ENCODE measurements at places on chromosomes 2 and 18.

- no peak for DNase-seq
These were observed 259.8 kb downstream of the PHLPP1 start for GRCh38 chr18:62974928-62975675.

GRCh38 chr2:148561389-148561788, 83.2 kb upstream of the EPC2 start:
- DNase-seq = no peak

DNA sequence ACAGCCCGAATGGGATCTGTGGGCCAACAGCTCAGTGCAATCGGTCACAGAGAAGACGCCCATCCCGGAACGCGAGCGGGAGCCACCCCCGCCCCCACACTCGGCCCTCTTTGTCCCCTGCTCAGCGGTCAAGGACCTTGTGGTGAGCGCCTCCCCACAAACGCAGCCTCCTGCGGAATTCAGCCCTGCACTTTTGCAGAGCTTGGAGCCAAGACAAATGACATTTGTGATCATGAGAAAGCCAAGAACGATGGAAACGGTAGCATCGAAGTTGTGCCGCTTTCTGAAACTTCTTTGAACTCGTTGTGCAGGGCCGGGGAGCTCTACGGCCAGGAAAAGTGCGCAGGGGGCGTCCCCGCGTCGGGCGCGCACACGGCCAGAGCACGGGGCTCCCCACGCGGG, 6.7 kb upstream of the SALL3 start:
- DNase-seq = peak; percentile 40

DNA sequence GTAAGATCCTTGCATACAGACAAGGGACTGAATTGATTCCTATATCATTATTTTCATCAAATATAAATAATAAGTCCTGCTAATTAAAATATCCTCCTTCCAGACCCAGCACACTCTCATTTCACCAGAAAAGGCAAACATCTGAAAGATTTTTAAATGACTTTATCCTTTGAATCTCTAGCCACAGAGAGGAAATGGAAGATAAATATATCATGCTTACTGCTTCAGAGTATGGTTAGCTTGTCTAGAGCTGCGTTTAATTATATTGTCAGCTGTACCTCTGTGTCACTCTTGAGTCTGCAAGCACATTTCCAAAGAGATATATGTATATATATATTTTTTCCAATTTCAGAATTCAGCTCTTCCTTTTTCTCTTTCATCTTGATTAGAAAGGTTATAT, 232.7 kb downstream of the TRIB2 start:
- no peak for DNase-seq

DNA sequence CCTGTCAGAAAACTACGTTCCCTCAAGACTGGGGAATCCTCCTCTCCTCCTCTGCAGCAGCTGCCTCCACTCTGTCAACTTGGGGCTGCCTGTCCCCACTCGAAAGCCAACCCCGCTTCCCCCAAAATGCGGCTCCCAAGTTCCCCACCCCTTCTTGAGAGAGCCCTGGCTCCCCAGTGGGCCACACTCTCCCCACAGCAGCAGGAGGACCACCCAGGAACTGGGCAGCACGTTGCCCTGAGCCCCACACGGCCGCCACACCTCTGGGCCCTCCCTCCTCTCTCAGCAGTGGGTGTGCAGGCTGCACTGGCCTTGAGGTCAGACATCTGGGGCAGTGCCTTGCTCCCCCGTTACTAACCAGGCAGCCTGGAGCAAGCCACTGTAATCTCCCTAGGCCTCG, 9.6 kb upstream of the TEX51 start:
- DNase-seq = no peak

- no peak for DNase-seq
These were observed 64.0 kb downstream of the CCNT2 start for GRCh38 chr2:134982603-134983002.

DNA sequence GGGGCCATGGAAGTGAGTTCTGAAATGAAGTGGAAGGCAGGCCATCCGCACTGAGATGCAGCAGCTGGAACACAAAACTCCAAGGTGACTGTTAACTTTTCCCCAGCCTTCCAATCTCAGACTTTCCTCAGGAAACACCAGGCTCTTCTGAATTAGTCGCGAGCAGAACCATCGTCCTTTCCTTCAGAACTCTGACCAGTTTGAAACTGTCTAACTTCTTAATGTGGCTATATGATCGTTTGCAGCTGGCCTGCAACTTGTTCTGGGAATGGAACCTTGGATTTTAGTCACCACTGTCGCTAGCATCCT, 620 bp upstream of the RPL37A start:
- no peak for DNase-seq

DNA sequence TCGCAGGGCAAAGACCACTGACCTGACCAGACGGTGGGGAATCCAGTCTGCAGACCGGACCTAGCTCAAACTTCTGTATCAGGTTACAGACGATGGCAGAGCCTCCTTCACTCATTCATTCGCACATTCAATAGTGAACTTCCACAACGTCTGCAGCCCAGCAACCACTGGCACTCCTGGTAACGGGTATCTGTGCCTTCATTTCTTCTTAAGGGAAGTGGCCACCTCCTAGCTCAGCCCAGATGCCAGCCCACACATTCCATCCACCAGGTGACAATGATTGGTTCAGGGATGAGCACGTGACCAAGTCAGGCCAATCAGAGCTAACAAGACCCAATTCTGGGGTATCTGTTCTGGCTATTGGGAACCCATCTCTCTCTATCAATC, 15.9 kb upstream of the ARMC9 start:
- DNase-seq = no peak

- no peak for DNase-seq
These were observed 338.0 kb downstream of the EN1 start for GRCh38 chr2:118509319-118510004.

GRCh38 chr2:1825046-1825445, 80.7 kb upstream of the PXDN start:
- DNase-seq = no peak

- DNase-seq = no peak
These were observed 476.8 kb downstream of the ZNF516 start for GRCh38 chr18:76018210-76018609.

GRCh38 chr2:9424447-9425164, 1.2 kb downstream of the CPSF3 start:
- no peak for DNase-seq

DNA sequence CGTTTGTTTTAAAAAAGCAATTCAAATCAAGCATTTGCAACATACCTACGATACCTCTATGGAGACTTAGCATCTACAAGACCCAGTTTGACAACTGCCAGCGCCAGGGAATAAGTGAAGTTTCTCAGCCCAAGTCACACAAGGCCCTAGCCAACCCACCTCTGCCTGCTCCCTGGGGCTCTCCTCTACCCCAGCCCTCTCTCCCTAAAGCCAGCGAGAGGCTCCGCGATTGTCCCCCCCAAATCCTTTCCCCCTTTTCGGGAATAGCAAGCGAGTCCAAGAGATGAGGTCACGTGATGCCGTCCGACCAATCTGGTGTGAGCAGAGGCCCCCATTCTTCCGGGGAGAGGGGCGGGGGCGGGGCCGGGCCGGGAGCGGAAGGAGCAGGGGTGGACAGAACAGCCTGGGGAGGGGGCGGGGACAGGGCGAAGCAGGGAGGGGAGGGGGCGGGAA, 102.2 kb upstream of the RAB6C start:
- peak; percentile 92 for DNase-seq

DNA sequence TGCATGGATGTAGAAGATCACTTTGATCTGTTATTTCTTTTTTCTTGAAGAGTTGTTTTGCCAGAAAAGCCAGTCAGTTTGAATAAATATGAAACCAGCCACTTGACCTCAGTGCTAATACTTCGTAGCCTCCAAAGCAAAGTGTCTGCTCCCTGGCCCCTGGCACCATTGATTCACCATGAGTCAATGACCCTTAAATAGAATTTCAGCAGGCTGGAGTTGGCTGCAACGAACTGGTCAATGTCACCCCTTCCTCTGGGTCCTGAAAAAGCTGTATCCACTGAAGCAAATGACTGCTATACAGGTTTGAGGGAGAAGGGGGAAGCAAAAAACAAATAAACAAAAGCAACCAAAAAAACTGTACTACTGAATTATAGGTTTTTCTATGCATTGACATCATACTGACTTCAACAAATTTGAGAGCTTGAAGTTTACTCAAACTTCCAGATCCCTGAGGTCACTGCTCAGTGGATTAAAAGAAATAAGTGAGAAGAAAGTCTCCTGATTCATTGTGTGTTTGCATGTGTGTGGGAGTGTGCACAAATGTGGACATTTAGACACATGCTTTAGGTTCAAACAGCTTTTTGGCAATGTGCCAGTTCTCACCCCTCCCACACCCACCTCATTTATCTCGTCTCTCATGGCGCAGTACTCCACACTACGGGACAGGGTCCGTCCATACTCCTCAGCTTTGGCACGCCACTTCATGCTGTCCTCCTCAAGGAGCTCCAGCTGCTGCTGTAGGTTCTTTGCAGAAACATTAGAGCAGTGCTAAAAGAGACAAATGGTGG, 58.1 kb upstream of the TTN start:
- no peak for DNase-seq

DNA sequence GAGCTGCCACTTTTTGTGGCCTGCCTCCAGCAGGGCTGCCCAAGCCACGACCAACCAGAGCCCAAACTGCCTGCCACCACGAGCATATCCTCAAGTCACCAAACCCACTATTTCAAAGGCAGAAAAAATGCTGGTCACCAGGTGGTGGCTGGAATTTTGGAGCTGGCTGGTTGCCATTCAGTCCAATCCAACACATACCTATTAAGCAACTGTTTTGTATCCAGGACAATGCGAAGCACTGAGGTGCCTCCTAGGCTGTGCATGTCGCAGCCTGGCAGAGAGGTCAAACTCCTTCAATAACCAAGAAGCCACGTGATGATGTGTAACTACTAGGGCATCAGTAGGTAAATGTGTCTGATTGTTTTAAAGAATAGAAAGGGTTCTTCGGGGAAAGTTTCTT, 108.3 kb upstream of the PPP1CB start:
- DNase-seq = no peak

- DNase-seq = no peak
These were observed 28.1 kb upstream of the HTR2B start for GRCh38 chr2:231152800-231153557.

DNA sequence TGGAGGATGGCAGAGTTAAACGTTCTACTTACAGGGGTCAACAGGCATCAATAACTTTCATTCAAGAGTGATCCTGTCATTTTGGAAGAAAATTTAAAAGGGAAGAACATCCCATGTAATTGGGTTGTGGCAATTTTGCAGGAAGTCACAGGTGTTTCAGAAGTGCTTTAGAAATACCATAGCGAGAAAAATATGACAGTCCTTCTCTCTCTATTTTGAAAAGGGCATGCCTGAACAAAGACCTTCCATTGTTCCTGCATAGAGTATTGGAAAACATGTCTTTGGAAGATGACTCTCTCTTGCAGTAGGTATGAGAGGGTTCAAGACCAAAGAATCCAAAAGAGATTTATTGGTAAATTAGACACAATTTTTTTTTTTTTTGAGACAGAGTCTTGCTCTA, 81.8 kb upstream of the SERTAD2 start:
- no peak for DNase-seq

DNA sequence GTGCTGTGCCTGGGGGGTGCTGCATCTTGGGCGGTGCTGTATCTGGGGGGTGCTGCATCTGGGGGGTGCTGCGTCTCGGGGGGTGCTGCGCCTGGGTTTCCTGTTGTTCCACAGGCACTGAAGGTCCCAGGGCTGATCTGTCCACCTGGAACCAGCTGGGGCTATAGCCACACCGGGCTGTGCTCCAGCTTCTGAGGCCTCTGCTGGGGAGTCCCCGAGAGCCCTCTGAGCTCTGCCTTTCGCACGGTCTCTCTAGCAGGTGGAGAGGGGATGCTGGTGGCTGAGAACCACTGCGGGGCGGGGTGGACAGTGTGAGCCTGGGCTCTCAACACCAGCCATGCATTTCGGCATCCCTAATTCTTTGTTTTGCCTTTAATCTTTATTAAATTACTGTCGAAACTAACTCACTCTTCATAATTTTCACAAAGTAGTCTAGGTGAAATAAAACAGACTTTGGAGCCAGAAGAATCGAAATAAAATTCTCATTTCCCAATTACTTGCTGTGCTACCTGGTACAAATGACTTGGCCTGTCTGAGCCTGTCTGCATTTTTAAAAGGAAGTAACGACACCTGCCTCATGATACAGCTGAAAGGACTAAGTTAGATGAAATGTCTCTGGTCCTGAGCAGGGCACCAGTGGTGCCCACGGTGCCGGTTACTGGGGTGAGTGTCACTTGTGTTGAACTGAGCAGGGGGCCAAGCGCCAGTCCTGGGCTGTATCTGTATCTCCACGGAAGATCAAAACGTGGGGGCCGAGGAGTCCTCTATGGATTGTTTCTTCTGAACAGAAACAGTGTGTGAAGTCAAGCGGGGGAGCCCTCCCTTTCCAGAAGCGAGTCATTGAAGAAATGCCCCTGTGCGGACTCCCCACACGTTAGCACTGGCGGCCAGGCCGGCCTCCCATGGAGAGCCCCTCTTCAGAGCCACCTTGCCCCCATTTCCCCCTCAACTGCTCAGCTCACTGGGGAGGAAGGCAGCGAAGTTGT, 142.0 kb downstream of the ASB1 start:
- no peak for DNase-seq

GRCh38 chr2:24984912-24985311, 13.2 kb upstream of the DNAJC27 start:
- DNase-seq = peak; percentile 64

DNA sequence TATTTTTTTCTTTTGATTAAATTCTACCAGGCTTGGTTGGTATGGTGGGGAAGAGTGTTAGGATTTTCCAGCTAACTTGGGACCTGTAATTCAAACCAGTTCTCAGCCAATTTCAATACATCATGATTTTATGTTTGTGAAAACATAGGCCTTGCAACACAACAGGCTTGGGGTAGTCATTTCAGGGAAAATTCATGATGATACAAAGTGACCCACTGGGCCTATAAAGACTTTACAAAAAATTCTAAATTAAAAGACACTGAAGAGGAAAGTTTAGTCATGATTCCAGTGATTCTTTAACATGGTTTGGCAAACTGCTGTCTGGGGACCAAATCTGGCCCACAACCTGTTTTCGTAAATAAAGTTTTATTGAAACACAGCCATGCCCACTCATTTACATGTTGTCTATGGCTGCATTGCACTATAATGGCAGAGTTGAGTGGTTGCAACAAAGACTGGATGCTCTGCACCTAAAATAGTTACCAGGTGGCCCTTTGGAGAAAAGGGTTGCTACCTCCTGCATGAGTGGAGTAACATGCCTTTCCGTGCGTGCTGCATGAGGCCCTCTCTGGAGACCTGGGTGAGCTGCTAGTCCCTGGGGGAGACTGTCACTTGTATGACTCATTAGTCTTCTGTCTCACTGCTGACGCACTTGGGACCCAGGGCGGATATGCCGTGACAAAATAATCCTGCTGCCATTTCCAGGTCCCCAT, 73.6 kb downstream of the NPAS2 start:
- no peak for DNase-seq

DNA sequence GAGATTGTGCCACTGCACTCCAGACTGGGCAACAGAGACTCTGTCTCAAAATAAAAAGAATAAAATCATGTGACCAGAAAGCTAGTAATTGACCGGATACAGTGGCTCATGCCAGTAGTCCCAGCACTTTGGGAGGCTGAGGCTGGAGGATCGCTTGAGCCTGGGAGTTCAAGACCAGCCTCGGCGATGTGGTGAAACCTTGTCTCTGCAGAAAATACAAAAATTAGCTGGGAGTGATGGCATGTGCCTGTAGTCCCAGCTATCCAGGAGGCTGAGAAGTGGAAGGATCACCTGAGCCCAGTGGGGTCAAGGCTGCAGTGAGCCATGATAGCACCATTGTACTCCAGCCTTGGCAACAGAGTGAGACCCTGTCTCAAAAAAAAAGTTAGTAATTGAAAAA, 36.8 kb downstream of the COX7A2L start:
- no peak for DNase-seq

- no peak for DNase-seq
These were observed 1042.9 kb upstream of the ACVR2A start for GRCh38 chr2:146801886-146802285.
